ENCODE measurements at places on chromosomes 2 and 18.

DNA sequence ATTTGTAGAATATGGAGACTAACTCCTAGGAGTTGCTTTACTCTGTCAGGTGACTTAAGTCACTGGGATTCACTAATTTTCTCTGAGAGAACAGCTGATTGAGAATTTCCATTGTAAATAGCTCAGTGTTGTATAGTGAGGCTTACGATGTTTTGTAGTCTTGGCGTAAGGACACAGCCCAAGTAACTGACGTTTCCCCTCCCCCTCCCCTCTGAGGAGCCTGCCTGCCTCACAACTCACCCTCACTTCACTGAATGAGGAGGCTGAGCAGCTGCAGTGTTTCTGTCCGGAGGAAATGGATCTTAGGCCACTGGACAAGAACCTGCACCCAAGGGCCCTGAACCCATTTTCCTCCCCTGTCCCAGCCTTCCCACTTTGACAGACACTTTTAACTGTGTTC is 264.6 kb downstream of the PHLPP1 start:
- DNase-seq = no peak

GRCh38 chr2:224408676-224409075 is 6.8 kb upstream of the FAM124B start:
- DNase-seq = no peak

GRCh38 chr18:70078106-70078505 is 127.4 kb downstream of the RTTN start:
- DNase-seq = no peak

DNA sequence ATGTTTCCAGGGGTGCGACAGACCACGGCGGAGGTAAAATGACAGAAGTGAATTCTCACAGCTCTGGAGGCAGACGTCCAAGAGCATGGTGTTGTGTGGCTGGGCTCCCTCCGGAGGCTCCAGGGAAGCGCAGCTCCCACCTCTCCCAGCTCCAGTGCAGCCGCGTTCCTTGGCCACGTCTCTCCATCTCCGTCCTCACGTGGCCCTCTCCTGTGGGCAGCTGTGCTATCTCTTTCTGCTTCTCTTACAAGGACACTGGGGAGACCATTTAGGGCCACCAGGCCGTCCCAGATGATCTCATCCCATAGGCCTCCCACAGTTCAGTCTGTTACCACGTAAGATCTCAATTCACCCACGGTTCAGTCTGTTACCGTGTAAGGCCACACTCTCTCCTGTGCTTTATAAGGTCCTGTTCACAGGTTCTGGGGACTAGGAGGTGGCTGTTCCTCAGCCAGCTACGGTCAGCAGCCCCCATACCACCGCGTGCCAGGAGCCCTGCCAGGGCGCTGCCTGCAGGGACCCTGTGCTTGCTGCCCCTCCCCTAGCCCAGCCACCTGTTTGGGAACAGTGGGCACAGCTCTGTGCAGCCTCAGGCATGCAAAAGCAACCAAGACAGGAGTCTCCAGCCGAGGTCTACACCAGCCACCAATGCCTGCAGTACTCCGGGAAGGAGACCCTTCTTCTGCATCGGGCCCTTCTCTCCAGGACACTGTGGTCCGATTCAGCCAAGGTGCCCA is 2.9 kb upstream of the MAB21L4 start:
- no peak for DNase-seq

GRCh38 chr2:24238158-24238557 is 63.3 kb downstream of the FAM228A start:
- no peak for DNase-seq

GRCh38 chr2:139225961-139226360 is 445.8 kb upstream of the NXPH2 start:
- no peak for DNase-seq

DNA sequence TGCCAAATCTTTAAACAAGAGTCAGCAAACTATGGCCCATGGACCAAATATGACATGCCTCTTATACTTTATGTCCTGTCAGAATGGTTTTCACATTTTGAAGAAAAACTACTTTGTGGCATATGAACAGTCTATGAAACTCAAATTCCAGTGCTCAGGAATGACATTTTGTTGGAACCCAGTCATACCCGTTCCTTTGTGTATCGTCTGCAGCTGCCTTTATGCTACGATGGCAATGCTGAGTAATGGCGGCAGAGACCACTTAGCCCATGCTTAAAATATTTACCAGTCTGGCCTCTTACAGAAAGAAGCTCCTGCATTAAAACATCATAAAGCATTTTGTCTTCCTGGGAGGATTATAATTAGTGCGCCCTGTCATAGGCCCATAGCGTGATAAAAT is 140.5 kb upstream of the FHL2 start:
- no peak for DNase-seq

DNA sequence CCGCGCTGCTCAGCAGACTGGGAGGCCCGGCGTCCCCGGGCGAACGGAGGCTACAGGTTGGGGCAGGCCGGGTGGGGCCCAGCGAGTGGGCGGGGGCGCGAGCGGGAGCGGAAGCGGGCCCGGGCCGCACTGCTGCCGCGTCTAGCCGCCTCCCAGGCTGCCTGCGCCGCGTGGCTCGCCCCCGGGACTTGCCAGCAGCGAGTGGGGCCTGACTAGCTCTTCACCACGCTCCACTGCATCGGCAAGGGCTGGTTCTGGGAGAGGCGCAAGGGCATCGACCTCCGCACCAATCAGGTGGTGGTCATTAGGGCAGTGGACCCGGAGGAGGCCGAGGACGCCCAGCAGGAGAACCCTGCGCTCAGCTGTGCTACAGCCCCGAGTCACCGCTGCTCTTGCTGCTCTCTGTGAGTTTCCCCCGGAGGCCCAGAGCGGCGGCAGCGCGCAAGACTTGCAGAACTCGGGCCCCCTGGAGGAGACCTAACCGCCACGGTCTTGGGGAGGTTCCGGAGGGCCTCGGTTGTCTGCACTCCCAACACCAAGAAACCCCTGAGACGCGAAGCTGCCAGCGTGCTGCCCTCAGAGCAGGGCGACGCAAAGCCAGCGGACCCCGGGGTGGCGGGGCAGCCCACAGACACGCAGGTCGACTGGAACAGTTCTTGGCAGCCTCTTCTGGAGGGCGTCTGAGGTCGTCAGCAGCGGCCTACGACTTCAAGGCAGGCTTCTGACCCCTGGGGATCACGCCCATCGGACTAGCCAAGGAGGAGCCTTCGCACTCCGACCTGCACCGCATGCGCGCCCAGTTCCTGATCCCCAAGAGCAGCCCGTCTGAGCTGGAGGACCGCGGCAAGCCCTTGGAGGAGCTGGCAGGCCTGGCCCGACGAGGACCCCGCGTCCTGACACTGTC is 27.2 kb upstream of the PTPN2 start:
- DNase-seq = no peak

GRCh38 chr2:161134547-161135518 is 25.4 kb upstream of the TANK start:
- no peak for DNase-seq

DNA sequence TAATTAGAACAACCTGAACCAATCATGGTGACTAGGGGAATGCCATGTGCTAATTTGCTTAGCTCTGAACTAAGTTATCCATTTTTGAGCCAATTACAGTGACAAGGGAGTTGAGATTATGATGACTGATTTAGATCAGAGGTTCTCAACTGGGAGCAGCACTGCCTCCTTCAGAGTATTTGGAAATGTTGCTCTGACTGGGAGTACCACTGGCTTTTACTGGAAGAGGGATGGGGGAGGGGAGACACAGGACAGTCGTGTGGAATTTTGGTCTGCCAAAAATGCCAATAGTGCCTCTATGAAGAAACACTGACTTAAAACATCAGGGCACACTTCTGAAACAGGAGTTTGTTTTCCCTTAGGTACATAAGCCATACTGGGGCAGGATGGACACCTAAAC is 48.1 kb upstream of the VPS54 start:
- no peak for DNase-seq
